ENCODE measurements at places on chromosomes 6 and 20.

DNA sequence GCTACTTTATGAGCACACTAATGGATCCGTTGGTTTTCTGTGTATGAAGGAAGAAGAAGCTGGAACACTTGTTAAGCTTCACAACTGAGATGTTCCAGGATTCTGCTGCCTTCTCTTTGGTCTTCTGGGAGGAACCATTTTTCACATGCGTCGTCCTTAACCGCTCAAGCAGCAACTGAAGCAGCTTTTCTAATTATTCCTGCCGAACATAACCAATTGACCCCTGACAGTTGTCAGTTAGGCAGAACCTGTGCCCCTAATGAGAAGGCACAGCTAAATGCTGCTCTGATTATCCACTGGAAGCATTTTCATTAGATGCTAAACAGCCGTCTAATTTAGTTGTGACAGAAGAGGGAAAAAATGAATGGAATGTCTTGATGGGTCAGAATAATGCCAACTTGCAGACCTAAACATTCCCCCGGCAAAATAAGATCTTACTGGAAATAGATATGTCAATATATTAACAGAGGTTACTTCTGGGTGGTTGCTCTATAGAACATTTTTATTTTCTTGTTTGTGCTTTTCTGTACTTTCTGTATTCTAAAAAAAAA, 85.0 kb upstream of the SMLR1 start:
- no peak for DNase-seq

DNA sequence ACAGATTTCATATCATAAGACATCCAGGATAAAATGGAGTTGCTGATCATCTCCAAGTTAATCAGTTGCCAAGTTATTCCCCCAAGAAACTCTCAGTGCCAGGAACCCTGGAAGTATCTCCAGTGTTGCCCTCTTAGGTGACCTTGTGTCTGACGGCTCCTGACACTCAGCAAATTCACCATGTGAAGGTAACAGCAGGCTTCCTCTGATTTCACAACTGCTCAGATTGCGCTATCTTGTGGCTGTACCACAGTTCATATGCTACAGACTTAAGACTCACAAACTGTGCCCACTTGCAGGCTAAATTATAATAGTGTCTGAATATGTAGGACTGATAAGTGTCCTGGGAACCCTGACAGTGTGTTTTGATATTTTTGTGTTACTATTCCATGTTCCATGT, 186.6 kb upstream of the OPRM1 start:
- DNase-seq, result no peak

DNA sequence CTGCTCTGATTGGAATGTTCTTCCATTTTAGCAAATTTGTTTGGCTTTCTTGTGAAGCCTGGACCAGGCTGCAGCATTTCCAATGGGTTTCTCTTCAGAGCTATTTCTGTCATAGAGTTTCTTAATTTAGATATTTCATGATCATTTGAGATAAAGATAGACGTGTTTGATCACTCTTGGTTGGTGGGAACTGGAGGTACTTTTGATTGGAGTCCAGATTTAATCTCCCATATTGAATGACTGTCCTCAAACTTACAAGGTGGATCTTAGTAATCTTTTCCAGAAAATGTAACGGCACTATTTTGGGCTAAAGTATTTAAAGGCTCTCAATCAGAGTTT, 29.2 kb downstream of the RNF144B start:
- DNase-seq, result no peak

DNA sequence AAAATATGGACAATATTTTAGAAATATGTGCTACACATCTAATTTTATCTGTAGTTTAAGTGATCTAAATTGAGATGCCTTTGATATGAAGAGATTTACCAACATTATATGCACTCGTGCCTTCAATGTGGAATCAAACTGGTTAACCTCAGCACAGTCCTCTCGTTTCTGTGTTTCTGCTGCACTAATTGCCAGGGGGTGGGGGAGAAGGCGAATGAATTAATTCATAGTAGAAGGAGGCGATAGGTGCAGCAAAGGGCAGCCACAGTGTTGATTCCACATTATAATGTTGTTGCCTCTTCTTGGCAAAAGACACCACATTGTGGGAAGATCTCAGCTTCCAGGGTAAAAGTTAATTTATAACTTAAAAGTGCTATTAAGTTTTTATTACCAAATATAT, 161.6 kb downstream of the QKI start:
- DNase-seq, result no peak

DNA sequence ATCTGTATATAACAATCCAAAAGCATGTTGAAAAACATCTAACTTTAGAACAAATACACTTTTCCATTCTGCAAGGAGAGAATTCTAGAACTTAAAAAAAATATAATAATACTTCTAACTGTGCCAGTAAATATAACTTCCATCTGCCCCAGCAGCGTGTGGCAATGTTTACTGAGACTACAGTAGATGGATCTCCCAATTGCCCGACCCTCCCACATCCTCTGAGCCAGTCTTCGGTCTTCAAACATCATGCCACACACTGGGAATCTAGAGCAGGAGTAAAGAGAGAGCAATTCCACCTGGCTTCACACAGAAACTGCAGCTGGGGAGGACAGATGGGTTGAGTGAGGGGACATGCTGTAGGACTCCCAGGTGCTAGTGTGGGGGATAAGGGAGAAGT, 121.3 kb upstream of the NHSL1 start:
- no peak for DNase-seq

DNA sequence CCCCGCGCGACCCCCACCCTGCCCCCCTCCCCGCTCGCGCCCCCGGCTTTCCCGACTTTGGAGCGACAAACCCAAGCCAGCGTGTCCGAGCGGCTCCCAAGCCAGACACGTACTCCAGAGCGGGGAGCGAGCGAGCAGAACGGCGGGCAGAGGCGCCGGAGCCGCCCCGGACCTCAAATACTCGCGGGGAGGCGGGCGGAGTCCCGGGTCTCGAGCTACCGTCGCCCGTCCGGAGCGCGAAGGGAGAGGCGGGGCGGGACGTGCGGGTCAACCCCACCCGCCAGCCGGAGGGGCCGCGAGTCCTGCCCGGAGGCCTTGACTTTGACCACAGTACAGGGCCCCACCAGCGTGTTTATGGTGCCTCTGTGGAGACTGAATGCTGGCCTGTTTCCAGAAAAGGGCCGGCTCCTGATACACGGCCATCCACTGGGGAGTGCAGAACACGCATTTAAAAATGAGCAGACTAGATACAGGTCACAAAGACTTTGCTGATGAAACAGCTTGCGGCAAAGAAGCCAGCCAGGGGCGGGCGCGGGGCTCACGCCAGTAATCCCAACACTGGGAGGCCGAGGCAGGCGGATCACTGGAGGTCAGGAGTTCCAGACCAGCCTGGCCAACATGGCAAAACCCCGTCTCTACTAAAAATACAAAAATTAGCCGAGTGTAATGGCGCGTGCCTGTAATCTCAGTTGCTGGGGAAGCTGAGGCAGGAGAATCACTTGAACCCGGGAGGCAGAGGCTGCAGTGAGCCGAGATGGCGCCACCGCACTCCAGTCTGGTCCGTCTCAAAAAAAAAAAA, at the start of gene SERPINB6:
SERPINB6 (minus strand) TSS at position 148 of the 799 bp plus-strand sequence. CDS start 12,235 bp downstream, outside the sequence.
- DNase-seq, result peak; percentile 14

GRCh38 chr6:116392132-116393013, 21.6 kb downstream of the DSE start:
- no peak for DNase-seq

DNA sequence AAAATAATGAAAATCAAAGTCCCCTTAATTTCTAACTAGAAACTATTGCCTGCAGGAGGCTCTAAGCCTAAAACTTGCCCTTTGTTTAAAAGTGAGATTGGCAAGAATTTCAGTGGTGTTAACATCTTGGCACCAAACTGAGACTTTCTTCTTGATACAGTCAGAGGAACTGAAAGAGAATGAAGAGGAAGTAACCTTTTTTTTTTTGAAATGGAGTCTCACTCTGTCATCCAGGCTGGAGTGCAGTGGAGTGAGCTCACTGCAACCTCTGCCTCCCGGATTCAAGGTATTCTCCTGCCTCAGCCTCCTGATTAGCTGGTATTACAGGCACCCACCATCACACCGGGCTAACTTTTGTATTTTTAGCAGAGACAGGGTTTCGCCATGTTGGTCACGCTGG, 3.6 kb downstream of the DOP1A start:
- no peak for DNase-seq

GRCh38 chr6:5085648-5086293, 630 bp downstream of the PPP1R3G start:
- no peak for DNase-seq

- DNase-seq, result no peak
Measured at GRCh38 chr6:21147995-21148394, 445.6 kb upstream of the SOX4 start.

GRCh38 chr6:52155791-52156576, 30.2 kb upstream of the IL17A start:
- no peak for DNase-seq

- DNase-seq, result no peak
Measured at GRCh38 chr6:130708338-130708737, 118.9 kb upstream of the SMLR1 start.

- no peak for DNase-seq
Measured at GRCh38 chr6:150800674-150801314, 64.7 kb upstream of the MTHFD1L start.

DNA sequence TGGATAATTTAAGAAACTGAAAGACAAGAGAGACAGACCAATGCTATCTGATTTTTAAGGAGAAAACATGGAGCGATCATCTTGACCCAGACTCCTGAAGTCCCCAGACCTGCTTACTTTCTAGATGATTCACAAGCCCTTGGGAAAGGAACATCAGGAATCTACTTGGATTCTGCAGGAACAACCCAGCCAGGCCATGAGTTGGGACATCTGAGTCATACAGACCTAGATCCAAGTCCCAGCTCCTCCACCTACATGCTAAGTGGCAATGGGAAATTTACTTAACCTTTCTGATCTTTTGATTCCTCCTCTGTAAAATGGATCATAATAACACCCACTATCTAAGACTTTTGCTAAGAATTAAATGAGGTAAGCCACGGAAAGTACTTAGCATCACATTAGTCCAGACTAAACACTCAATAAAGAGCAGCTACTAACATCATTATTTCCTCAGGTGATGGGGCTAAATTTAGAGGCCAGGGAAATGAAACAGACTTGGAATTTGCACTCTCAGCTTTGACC, 61.0 kb upstream of the MAFB start:
- no peak for DNase-seq

- no peak for DNase-seq
Measured at GRCh38 chr6:3230256-3230882, 2.9 kb upstream of the TUBB2B start.

GRCh38 chr6:153401751-153402150, 270.7 kb upstream of the RGS17 start:
- DNase-seq, result no peak

- DNase-seq, result no peak
Measured at GRCh38 chr6:34138914-34139510, 6.9 kb downstream of the GRM4 start.

GRCh38 chr20:34574426-34574825, 15.9 kb downstream of the MAP1LC3A start:
- no peak for DNase-seq

GRCh38 chr6:40888456-40888990, 150.5 kb downstream of the UNC5CL start:
- no peak for DNase-seq

GRCh38 chr6:52547647-52548352, 29.1 kb downstream of the TRAM2 start:
- DNase-seq, result no peak

- no peak for DNase-seq
Measured at GRCh38 chr20:54416770-54417169, 58.6 kb upstream of the DOK5 start.

DNA sequence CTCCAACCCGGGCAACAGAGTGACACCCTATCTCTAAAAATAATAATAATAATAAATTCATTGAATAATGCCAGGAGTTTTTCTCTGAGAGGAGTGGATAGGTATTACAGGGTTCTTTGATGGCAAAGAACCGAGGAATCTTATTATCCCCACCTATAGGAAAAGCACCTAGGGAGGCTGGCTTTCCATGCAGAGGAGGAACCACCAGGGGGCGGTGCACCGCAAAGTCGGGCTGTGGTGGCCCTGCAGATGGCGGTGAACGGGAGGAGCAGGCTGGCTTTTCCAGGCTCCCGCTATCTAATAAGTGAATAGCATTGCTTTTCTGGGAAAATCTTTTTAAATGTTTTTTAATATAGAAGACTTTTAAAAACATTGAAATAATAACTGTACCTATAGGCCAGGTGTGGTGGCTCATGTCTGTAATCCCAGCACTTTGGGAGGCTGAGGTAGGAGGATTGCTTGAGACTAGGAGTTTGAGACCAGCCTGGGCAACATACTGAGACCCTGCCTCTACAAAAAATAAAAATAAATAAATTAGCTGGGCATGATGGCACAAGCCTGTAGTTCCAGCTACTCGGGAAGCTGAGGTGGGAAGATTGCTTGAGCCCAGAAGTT, 864.2 kb downstream of the KIF16B start:
- DNase-seq, result peak; percentile 11

DNA sequence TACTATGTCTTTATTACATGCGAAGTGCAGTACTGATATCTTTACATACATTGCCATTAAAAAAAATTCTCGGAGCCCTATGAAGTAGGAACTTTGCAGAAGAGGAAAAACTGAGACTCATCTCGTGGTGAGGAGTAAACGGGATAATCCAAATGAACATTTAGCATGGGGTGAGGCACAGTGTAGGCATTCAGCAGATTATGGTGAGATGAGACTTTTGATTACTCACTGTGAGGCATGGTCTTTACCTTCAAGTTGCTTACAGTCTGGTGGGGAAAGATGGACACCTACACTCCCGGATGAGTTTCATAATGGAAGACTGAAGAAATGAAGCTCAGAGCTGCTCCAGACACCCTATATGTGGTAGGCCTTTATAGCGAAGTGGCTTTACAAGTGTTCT, 1.4 kb downstream of the RPRD1B start:
- DNase-seq, result no peak

GRCh38 chr20:58431134-58431533, 42.1 kb downstream of the VAPB start:
- DNase-seq, result no peak

DNA sequence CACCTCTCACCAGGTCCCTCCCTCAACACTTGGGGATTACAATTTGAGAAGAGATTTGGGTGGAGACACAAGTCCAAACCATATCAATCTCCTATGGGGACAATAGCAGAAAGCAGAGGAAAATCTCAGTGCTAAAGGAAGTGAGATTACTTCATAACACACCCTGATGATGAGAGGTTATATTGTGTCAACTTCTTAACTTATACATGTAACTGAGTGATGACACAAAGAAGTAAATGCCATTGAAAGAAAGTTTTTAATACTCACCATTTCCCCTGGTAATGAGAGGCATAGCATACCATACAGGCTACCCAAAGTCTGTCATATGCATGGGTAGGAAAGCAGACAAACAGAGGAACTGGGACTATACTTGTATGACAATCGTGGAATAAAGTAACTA, 137.2 kb downstream of the MMUT start:
- DNase-seq, result no peak

GRCh38 chr6:13009461-13009860, 292.9 kb downstream of the PHACTR1 start:
- DNase-seq, result no peak

Data from stimulated activated CD8-positive, alpha-beta memory T cell treated with anti-CD3 and anti-CD28 coated beads, Interleukin-4, amount 100 ng/mL, for 24 hours (primary cell).